Stimulated activated effector memory CD8-positive, alpha-beta T cell treated with anti-CD3 and anti-CD28 coated beads, Interleukin-12 subunit alpha, Interleukin-12 subunit beta, amount 100 ng/mL, for 72 hours (primary cell): ENCODE measurements at places on chromosomes 13 and 19.

- DNase-seq: no peak
Measured at GRCh38 chr19:36652958-36653357, 13.7 kb downstream of the ZNF461 start.

DNA sequence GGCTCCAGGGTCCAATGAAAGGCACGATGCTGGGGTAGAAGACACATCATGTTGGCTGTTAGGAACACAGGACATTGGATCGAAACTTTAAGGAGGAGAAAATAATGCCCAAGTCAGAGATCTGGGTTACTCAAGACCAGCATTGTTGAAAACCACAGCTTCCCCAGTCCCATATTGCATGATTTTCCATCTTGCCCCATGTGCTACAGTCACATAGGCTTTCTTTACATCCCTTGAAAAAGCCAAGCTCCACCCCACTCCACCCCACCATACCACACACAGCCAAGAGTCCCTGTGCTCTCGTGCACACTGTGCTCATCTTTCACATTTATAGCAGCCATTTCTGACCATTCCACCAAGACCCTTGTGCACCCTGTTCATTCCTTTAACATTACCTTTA lies 636.2 kb downstream of the DIAPH3 start:
- no peak for DNase-seq

GRCh38 chr19:46631481-46631880 lies 4.5 kb downstream of the GNG8 start:
- DNase-seq: no peak

DNA sequence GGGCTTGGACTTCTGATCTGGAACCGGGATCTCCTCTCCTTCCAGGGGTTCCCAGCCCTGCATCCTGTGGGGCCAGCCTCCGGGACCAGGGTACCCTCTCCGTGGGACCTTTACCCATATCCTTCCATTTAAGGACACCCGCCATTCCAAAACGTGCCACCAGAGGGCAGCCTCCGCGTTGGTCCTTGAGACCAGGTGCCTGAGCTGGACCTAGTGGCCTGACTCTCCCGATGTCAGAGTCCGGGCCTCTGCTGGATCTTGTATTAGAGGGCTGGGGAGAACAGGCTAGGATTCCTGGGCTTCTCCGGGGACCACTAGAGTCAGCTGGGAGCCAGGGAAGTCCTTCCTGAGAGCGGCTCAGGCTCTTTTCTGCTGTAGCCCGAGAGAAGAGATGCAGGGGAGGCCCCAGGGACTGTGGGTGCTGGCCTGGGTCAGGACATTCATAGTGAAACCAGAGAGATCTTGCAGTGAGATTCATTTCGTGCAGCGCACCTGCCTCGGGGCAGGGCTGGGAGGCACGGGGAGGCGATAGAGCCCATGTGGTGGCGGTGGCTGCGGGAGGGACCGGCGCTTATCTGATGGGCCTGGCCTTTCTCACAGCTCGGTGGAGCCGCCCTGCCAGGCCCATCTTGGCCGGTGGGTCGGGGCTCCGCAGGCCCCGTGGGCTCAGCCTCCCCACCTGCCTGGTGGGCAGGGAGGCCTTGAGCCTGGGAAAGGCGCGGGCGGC lies 9.8 kb upstream of the SLC7A10 start:
- peak; percentile 94 for DNase-seq

DNA sequence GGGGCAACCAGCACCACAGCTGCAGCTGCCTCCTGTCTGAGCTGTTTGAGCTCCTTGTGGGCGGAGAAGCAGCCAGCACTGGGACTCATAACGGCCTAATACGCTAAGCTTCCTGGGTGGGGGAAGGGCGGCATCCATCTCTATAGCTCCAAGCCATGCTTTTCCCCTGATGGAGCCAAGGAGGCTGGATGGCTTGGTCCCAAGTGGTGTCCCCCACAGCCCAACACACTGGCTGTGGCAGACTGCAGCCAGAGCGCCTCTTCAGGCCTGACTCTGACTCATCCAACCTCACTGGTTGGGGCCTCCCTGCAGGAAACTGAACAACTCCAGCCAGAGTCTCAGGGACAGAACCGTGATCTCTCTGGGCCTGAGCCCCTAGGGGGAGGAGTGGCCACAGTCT lies 537.3 kb downstream of the SUCLA2 start:
- DNase-seq: no peak

- DNase-seq: no peak
Measured at GRCh38 chr13:31441800-31442510, 242.2 kb downstream of the B3GLCT start.

GRCh38 chr19:8700956-8701355 lies 2.4 kb upstream of the ACTL9 start:
- no peak for DNase-seq

GRCh38 chr19:37251308-37252229 lies 33.6 kb downstream of the ZNF383 start:
- peak; percentile 82 for DNase-seq

GRCh38 chr19:19966862-19967261 lies 66.1 kb downstream of the ZNF93 start:
- DNase-seq: no peak

DNA sequence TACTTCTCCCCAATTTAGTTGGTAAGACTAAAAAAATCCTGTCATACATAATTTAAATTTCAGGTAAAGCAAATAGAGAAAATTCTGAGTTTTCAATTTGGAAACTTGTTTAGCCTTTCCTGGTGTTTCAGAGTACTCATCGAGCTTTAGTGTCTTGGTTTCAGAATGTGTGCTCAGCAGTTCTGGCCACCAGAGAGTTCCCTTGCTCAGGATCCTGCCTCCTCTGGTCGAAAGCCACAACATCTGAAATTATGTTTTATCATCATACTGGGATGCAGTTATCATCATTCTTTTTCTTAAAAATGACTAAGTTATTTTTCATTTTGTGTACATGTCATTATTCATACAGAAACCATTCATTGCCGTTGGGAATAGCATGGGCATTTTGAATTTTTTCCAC lies 263.2 kb upstream of the SPRY2 start:
- DNase-seq: no peak

- DNase-seq: no peak
Measured at GRCh38 chr13:105193026-105193425, 1342.4 kb downstream of the EFNB2 start.

DNA sequence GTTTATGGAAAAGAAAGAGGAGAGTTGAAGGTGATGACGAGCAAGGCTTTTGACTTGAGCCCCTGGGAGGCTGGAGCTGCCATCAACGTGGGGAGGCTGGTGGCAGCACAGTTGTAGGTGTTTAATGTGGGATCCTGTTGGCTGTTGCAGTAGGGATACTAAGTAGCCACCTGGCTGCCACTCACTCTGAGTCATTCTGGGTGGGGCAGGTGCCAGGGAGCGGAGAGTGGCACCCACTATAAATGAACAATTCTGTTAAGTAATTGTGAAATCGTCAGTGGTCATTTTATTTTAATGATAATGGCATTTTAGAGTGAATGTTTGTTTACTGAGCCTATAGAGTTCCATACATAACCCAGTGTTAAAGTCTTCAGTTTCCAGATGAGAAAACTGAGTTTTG lies 9.8 kb downstream of the ZNF317 start:
- no peak for DNase-seq

DNA sequence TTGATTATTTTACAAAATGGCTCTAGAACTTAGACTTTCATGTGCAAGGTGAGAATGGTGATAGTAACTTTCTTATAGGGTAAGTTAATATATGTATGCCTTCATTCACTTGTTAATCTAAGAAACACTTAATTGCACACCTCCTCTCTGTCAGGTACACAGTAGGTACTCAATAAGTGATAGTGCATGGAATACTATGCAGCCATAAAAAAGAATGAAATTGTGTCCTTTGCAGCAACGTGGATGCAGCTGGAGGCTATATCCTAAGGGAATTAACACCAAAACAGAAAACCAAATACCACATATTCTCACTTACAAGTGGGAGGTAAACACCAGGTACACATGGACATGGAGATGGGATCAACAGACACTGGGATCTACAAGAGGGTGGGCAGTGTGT lies 17.6 kb upstream of the VSTM2B start:
- DNase-seq: no peak
